Activated B cell treated with CpG ODN at 0.5 μM for 24 hours (primary cell): ENCODE measurements at places on chromosomes 5 and 9. TPM values are rescaled to one million over a fixed set of nuclear protein-coding genes. Genes with fewer than 3 reads are reported as not detected.

PCA3 gene
- not detected in 2 replicates for total RNA-seq

SPATA31D4 gene
- total RNA-seq, result not detected in 2 replicates

ARID3C gene
- not detected in 2 replicates for total RNA-seq

ROPN1L gene
- 0.49 TPM in 1 of 2 replicates, not detected in the other for total RNA-seq

FABP6 gene
- total RNA-seq, result not detected in 2 replicates

ATG10 gene
- total RNA-seq, result 5.3 and 7.3 TPM in 2 replicates

C8G gene
- total RNA-seq, result 0.69 and 3.4 TPM in 2 replicates

SHOC1 gene
- total RNA-seq, result not detected in 2 replicates

DMRT2 gene
- not detected in 2 replicates for total RNA-seq

MCTP1 gene
- 0.86 and 1.9 TPM in 2 replicates for total RNA-seq

FSTL4 gene
- total RNA-seq, result 1.5 and 1.7 TPM in 2 replicates

PCDHA7 gene
- not detected in 2 replicates for total RNA-seq

AGTPBP1 gene
- total RNA-seq, result 25.9 and 26.7 TPM in 2 replicates

RASGRF2 gene
- total RNA-seq, result 0.22 and 0.64 TPM in 2 replicates

PPP3R2 gene
- not detected in 2 replicates for total RNA-seq

SLC6A18 gene
- total RNA-seq, result not detected in 2 replicates

LOX gene
- not detected in 2 replicates for total RNA-seq

PCDHGA4 gene
- total RNA-seq, result 0.34 and 0.75 TPM in 2 replicates

OSTF1 gene
- 59.7 and 60.1 TPM in 2 replicates for total RNA-seq

ACTBL2 gene
- not detected in 2 replicates for total RNA-seq

AIF1L gene
- total RNA-seq, result not detected in 2 replicates

AFF4 gene
- 42.7 and 51.8 TPM in 2 replicates for total RNA-seq

OR1K1 gene
- not detected in 2 replicates for total RNA-seq

CCDC192 gene
- total RNA-seq, result not detected in 2 replicates

IZUMO3 gene
- total RNA-seq, result not detected in 2 replicates

AP3B1 gene
- 46.8 and 52.9 TPM in 2 replicates for total RNA-seq
